KG1 (cell line): ENCODE measurements at places on chromosomes 5 and 9.

- no peak for DNase-seq
Measured at GRCh38 chr9:15354713-15355112, 47.7 kb upstream of the TTC39B start.

GRCh38 chr5:141904551-141904950, 19.1 kb upstream of the DELE1 start:
- no peak for DNase-seq

DNA sequence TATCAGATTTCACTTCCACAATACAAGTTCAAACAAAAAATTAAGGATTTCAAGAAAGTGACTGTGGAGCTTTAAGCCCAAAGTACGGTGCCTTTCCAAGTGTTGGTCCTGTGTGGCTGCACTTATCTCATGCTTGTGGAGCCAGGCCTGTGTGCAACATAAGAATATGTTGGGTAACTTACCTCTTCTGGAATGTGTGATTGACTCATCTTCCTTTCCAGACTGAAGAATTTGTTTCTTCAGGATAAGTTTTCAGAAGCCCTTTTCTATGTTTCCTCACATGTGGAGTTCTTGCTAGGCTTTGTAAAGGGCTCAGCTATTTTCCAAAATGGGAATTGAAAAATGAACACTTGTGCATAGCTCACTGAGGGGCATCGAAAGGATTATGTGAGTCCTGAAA, 485.1 kb upstream of the PAPPA start:
- no peak for DNase-seq

GRCh38 chr5:151158287-151158661, 695 bp upstream of the ANXA6 start:
- DNase-seq, result no peak

GRCh38 chr5:24644761-24645160, at the start of gene CDH10:
Gene CDH10 (minus strand): TSS chr5:24644978. CDS start chr5:24593490, 51,488 bp downstream.
- no peak for DNase-seq

- no peak for DNase-seq
Measured at GRCh38 chr5:170546282-170546681, 42.5 kb downstream of the KCNIP1 start.

GRCh38 chr5:7245121-7245651, 150.8 kb upstream of the ADCY2 start:
- DNase-seq, result no peak

DNA sequence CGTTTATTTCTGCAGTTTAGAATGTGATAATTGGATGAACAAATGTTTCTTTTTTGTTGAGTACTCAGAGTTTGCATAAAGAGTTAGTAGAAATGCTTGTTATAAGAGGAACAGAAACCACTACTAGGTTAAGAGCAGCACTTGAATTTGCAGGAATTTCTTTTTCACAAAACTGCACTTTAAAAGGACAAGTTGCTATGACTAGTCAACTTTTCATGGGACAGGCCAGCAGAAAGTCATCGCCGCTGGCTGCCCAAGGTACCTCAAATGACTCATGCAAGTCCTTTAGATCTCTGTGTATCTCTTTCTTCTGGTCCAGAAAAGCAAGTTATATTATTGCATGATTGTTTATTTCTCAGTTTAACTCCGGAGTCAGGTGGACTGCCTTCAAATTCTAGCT, 97.3 kb upstream of the HMHB1 start:
- no peak for DNase-seq

- DNase-seq, result peak; percentile 18
Measured at GRCh38 chr9:124208571-124208970, 49.2 kb upstream of the NEK6 start.

DNA sequence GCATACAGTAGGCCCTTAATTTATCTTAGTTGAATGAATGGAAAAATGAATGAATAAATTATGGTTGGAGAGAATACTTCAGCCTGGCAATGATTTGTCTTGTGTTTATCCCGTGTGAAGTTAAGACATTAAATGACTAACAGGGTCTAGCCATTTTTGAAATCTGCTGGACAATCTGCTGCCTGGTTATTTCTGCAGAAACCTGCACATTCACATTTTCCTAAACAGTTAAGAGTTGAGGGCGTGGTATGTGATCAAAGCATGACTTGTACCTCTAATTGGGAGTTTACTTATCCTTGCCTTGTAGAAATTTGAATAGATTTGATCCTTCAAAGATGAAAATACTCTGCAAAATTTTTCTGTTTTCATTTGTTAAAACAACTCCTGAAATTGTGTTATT, 34.6 kb upstream of the NDFIP1 start:
- DNase-seq, result no peak

- DNase-seq, result no peak
Measured at GRCh38 chr5:157167214-157167621, 1.2 kb upstream of the GARIN3 start.

- DNase-seq, result no peak
Measured at GRCh38 chr5:59569158-59569557, 324.4 kb downstream of the PDE4D start.

- DNase-seq, result no peak
Measured at GRCh38 chr5:6469836-6470235, 21.2 kb downstream of the UBE2QL1 start.

GRCh38 chr5:2896371-2897275, 145.1 kb upstream of the IRX2 start:
- no peak for DNase-seq

- no peak for DNase-seq
Measured at GRCh38 chr5:26666371-26666770, 372.0 kb downstream of the CDH9 start.

DNA sequence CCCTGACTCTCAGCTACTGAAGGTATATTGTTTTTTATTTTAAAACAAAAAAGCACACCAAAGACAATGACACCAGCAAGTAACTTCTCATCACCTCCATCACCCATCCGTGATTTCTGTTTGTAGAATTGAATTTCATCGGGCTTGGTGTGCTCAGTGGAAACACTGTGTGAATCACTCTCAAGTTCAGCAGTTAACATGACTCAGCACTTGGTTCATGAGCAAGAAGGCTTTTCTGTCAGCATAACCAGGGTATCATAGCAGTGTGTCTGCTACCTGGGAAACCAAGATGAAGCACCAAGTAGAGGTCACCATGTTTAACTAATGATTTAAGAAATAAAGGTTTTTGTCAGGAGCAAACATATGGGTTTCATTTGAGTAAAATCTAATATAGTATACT, 123.7 kb downstream of the INSYN2B start:
- no peak for DNase-seq

DNA sequence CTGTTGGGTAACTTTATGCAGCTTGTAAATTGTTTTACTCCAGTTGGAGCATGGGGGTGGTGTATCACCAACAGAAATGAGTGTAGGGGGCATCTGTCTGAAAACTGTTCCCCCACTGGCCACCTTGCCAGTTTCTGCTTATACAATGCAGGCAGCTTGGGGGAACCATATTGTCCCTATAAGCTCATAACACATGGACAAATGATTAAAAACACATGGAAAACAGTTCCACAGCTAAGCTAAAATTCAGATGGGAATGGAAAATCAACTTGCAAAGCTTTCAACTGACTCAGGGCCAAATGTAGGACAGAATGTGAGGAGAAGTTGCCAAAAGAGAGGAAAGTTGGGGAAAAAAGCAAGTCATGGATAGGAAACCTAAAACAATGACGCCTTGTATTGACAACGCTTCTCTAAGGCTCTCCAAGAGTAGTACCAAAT, 7.9 kb upstream of the CER1 start:
- DNase-seq, result no peak

- no peak for DNase-seq
Measured at GRCh38 chr9:73441890-73442818, 290.5 kb downstream of the ANXA1 start.

- no peak for DNase-seq
Measured at GRCh38 chr9:82490019-82490499, 501.5 kb downstream of the SPATA31D1 start.

DNA sequence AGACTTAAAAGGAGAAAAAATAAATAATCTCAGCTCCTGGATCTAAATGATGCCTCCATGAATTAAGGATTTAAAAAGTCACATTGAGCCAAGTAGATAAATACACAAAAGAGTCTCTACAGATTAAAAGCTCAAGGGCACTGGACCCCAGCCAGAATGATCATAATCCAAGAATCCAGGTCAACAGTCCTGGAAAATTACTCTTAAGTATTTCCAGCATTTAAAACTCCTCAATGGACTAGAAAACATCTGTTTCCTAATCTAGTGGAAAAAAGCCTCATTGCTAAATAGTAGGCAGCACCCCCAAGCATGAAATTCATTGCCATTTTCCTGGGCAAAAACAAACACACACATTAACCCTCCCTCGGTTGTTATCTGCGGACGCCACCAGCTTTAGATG, 96.8 kb downstream of the FRMD3 start:
- DNase-seq, result no peak

DNA sequence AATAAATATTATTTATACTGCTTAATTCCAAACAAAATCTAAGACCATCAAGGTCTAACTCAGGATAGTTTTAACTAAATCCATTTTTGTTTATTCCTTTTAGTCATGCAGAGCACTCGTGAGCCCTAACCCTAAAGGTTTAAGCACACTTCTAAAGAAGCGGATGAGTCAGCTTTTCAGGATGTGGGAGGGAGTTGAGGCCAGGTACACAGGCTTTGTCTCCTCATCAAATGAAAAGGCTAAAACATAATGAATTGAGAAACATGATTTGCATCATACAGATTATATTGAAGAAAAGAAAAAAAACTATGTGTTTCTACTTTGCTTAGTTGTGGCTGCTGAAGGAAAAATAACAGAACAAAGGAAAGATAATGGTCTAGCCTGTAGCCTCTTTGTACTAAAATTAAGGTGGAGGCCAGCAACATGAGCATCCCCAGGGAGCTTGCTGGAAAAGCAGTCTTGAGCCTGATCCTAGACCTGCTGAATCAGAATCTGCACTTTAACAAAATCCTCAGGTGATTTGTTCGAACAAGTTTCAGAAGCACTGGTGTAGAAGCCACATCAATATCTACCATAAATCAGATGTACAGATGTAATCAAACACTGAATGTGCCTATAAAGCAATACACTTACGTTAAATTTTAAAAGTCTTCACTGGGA, 21.1 kb upstream of the ISCA1 start:
- DNase-seq, result no peak

DNA sequence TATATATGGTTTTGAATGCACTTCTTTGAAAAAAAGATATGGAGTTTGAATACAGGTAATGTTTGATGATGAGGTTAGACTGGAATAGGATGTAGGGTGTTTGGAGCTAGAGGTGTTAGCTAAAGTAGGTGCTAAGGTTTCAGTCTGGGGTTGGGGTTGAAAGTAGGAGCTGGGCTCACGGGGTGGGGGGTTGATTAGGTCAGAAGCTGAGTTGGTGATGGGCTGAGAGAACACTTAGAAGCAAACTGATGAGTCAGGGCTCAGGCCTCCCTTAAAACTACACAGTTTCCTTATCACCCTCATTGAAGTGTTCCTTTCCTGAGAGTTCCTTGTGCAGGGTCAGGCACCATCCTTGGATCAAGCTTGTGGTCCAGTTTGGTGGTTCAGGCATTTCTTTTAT, 308.8 kb upstream of the ADAMTS16 start:
- DNase-seq, result no peak

GRCh38 chr5:80125962-80126480, 90.9 kb downstream of the THBS4 start:
- DNase-seq, result no peak

DNA sequence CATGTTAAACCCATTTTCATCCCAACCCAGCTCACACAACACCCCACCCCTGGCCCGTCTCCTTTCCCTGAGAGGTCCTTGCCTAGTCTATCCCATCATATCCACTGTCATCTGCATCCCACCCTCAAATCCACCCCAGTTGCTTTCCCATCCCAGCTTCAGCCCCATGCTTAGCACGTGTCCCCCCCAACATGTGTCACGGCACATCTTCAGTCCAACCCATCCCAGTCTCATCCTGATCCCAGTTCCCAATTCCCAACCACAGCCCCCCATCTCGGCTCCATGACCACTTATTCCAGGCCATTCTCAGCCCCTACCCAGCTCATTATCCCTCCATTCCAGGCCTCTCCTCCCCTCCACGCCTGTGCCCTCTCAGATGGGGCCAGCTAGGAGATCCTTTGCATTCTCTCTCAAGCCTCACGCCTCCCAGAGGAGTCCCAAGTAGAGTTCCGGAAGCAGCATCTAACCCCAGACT, 605 bp upstream of the DBN1 start:
- DNase-seq, result no peak

GRCh38 chr9:37029776-37030610, 4.1 kb downstream of the PAX5 start:
- DNase-seq, result no peak

- DNase-seq, result peak; percentile 44
Measured at GRCh38 chr5:54673523-54674225, 156.1 kb downstream of the SNX18 start.

DNA sequence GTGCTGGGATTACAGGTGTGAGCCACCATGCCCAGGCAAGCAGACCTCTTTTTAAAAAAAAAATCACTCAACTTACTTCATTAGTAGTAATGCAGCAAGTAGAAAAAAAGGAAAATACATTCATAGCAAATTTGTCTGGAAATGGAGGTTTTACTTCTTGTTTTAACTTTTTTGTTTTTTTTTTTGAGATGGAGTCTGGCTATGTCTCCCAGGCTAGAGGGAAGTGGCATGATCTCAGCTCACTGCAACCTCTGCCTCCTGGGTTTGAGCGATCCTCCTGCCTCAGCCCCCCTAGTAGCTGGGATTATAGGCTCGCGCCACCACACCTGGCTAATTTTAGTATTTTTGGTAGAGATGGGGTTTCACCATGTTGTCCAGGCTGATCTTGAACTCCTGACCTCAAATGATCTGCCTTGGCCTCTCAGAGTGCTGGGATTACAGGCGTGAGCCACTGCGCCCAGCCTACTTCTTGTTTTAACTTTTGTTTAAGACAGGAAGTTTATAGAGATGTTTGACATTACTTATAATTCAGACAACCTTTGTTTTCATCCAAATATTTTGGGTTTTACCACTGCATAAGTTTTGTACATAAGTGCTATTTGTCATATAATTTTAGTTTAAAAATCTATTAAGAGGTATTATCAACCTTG, 26.5 kb downstream of the UBE2R2 start:
- DNase-seq, result no peak

DNA sequence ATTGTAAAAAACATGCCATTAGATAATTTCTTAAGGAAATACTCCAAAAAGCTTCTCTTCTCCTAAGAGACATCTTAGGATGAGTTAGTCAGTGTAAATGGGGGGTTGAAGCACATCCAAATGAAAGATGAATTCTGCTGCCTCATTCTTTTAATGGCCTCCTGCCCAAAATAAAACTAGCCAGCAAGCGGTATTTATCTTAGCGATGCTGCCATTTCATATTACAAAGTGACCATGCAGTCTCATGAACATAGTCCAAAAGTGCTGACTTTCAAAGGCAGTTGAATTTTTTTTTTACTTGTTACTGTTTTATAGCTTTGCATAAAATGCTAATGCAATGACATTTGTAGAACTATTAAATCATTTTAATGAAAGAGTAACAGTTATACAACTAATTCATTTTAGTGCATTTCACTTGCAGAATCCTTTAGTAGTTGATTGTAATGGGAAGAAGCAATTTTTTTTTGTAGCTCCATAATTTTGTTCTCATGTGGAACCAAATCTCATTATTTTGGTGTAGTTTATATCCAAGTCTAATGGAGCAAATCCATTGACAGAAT, 151.5 kb downstream of the CAVIN4 start:
- no peak for DNase-seq

- no peak for DNase-seq
Measured at GRCh38 chr9:134198791-134199190, 34.4 kb upstream of the RNU6ATAC start.

- DNase-seq, result no peak
Measured at GRCh38 chr5:58018016-58018415, 441.9 kb downstream of the PLK2 start.
